IPS DF 19.7 (cell line): ENCODE measurements at places on chromosomes 16 and 17.

DNA sequence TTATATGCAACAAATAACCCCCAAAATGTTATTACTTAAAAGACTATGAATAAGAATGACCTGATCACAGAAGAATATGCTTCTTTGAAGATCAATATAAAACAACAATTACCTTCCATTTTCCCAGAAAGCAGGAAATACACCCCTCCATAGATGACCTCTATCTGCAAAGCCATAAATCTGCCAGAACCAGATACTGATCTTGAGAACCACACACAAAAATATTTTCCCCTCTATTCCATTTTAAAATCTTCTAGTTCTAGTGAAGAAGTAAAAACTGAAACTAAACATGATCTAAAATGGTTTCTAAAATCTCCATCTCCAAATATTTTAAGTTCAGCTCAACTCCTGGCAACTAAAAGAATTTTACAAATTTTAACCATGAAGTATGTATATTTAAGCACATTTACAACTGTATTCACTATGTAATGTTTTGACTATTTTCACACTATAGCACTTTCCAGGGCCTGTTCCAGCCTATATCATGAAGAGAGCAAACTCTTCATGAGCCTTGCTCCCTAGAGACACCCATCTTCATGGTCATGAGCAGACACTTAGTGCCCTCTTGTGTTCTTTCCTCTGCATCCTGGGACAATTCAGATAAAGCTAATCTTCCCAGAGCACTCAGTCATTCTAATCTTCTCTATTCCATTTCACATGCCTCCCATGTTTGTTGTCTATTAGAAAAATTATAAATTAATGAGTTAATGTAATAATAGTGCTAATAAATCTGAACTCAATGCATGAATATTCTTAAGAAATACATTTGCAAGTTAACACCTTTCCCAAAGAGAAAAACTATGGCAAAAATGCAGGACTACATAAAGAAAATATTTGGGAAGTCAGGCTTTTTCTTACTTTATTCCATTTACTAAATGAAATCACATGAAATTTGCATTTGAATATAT is 87.0 kb downstream of the HELZ start:
- no peak for DNase-seq

DNA sequence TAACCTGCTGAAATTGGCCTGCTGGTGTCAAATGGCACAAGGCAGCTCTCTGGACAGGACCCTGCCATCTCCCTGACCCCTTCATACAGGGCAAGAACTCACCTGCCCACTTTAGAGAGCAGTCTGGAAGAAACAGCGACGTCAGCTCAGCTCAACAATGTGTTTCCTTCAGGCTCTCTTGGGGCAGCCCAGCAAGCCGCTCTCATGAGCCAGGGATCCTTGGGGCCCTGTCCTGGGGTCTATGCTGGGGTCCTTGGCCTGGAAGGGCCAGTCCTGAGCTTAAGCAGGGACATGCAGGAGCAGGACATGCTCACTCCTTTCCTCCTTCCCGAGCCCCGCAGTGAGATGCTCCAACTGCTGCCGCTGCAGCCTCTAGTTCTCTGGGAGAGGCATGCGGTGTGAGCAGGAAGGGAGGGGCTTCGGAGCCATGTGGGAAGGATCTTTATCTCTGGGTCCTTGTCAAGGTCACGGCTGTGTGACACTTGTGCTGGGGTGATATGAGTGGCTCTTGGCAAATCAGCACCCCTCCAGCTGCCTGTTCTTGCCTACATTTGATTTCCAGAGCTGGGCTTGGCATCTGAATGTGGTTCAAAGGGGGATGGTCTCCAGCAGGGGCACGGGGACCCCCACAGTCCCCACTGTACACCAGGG is 3.4 kb downstream of the C1QTNF1 start:
- no peak for DNase-seq

DNA sequence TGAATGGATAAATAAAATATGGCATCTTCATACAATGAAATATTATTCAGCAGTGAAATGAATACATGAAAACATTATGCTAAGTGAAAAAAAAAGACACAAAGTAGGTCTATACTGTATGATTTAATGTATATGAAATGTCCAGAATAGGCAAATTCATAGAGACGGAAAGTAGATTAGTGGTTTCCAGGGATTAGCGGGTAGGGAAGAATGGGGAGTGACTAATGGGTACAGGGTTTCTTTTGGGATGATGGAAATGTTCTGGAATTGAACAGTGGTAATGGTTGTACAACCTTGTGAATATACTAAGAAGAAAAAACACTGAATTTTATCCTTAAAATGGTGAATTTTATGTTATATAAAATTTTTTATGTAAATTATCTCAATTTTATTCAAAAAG is 8.5 kb upstream of the MYCBPAP start:
- no peak for DNase-seq

DNA sequence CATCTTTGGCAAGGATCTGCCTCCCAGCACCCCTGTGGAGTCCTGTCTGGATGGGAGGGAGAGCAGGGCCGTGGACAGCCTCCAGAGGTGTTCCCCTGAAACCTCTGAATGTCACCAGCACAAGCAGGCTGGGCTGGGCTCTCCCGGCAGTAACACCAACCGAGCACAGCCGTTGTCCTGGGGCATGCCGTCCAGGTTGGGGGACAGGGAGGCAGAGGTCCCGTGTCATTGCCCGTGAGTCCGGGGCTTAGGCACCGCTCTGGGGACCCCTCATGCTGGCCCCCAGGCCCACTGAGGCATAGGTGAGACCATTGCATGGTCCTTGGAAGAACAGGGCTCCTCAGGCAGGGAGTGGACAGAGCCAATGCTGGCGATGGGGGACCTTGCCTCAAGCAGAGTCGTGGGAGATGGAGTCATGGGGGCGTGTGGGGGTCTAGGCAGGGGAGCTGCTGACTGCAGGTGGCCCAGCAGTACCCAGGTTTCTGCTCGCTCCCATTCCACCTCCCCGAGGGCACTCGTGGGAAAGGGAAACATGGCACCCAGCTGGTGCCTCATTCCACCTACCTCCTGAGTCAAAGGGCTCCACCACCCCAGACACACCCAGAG is 17.5 kb downstream of the ENDOV start:
- no peak for DNase-seq

DNA sequence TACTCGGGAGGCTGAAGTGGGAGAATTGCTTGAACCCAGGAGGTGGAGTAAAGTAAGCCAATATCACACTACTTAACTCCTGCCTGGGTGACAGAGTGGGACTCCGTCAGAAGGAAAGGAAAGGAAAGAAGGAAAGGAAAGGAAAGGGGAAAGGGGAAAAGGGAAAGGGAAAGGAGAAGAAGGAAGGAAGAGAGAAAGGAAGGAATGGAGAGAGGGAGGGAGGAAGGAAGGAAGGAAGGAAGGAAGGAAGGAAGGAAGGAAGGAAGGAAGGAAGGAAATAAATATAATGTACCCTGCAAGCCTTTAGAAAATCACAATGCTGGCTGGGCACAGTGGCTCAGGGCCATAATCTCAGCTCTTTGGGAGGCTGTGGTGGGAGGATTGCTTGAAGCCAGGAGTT is 27.3 kb downstream of the SLC5A11 start:
- no peak for DNase-seq

- no peak for DNase-seq
Observed at GRCh38 chr17:32567511-32567910, 80.7 kb downstream of the CDK5R1 start.

DNA sequence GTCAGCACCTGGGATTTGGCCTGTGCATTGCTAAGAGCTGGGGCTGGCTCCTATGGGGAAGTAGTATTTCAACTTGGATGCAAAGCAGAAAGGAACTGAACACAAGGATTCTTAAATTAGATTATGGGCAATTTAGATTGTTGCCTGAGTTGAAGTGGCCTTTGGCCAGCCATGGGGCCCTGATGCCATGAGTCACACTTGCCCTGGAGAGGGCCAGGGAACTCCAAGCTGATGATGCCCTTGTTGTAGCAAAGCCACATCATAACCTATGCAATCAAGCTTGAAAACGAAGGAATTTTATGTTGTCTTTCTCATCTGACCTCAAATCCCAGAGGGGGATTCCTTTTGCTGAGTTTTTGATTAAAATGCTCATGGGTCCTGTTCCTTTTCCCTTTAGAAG is 3.9 kb upstream of the SPATA32 start:
- no peak for DNase-seq

GRCh38 chr17:73742948-73743381 is 98.7 kb upstream of the SDK2 start:
- DNase-seq: no peak

- DNase-seq: no peak
Observed at GRCh38 chr17:77375917-77376651, 235.3 kb downstream of the SEC14L1 start.

GRCh38 chr17:38454532-38454931 is 26.3 kb downstream of the ARHGAP23 start:
- DNase-seq: no peak

GRCh38 chr17:8644507-8644902 is 14.0 kb upstream of the MYH10 start:
- DNase-seq: no peak

DNA sequence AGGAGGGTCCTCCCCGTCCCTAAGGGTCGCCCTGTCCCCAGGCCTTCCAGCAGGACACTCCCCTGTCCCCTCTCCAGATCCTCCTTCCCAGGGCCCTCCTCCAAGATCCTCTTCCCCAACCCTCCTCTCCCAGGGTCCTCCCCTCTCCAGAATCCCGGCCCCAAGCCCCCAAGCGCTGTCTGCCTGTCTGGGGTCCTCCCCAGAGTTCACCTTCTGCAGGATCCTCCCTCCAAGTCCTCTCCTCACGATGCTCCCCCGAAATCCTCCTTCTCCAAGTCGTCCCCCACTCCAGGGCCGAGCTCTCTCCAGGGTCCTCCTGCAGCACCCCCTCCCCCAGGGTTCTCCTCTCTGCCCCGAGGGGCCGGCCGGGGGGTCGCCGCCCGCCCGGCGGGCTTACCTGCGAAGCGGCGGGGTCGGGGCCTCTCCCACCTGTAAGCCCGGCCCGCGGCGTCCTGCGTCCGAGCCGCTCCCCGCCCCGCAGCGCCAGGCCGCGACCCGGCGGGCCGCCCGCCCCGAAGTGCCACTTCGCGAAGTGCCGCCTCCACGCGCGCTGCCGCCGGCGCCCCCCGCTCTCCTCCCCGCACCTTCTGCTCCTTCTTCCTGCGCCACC is 678 bp upstream of the BAIAP2 start:
- no peak for DNase-seq

DNA sequence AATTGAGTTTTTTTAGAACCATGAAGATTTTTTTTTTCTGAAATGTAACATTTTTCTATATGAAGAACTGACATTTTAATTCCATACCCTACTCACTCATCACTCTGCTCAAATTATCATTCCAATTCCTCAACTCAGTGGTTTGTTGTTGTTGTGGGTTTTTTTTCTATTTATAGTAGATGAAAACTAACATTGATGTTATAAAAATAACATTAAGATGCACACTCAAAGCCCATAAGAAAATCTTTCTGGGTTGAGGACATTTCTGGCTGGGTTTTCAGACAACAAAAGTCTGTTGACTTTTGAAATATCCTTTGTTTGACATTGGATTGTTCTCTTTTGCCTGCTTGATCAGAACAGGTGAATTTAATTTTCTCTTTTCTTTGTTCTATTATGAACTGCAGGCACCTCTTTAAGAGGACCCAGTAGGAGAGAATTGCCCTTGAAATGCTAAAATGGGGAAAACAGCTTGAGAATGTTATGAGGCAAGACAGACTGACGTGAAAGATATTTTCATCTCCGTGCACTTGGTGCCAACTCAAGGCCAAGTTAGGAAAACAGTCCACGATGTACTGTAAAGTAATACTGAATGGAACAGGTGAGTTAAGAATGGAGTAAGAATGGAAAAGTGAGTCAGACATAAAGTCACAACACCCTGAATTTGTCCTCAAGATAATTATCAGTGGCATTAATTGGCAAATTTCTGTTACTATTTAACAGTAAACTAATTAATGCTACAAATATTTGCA is 16.1 kb upstream of the ABCA5 start:
- DNase-seq: no peak

GRCh38 chr16:86025706-86026105 is 126.7 kb downstream of the IRF8 start:
- DNase-seq: no peak

GRCh38 chr17:77186141-77186604 is 45.4 kb downstream of the SEC14L1 start:
- DNase-seq: no peak

- no peak for DNase-seq
Observed at GRCh38 chr16:57348327-57348726, 10.3 kb upstream of the CCL22 start.
